ENCODE measurements at places on chromosomes 6 and 20.

- no peak for DNase-seq
Observed at GRCh38 chr6:148548749-148549140, 198.1 kb upstream of the UST start.

GRCh38 chr6:4153514-4153985 lies 18.2 kb upstream of the ECI2 start:
- no peak for DNase-seq

DNA sequence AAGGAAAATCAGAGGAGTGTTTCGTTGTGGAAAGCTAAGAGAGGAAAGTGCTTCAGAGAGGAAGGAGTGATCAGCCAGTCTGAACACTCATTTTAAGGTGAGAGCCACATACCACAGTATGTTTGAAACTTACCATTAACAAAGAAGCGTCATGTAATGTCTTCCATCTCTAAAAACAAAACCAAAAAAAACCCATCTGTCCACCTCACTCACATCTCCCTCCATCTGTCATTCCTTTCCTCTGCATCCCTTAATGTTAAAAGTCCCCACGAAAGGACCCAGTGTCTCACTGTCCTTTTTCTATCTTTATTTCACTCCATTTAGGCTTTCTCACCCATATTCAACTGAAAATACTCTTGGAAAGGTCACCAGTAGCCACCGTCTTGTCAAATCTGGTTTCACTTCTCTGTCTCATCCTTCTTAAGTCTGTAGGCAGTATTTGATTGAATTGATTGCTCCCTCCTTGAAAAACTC lies 59.4 kb upstream of the GNRH2 start:
- no peak for DNase-seq

- DNase-seq: no peak
Observed at GRCh38 chr6:134657751-134658527, 292.0 kb downstream of the ALDH8A1 start.

DNA sequence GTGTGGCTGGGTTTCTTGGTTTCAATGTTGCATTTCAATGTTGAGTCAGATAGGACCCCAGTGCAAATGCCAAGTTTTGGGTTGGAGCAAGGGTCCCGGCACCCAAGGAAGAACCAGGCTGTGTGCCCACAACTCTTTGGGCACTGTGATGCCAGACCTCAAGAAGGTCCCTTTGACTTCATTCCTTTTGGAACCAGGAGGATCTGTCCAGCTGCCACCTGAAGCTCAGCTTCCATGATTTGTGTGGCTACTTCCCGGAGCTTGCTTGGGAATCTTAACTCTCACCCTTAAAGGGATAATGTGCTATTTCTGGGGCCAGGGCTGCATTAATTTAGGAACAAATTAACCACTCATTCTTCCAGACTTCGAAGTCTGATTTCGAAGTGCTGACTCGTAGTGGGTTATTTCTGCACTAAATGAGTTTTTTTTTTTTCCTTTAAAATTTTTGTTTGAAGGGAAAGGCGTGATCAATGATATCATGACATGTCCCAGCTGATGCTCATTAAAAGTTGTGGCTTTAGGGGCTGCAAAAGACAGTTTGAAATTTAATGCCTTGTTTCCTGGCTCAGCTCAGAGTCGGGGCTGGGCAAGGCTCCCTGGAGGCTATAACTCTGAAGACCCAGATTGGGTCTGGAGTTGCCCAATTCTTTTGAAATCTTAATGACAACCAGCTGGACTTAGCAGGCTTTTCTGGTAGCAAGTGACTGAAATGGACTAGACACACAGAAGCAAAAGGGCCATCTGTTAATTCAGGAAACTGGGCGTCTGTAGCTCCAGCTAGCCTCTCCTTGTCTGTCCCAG lies 24.0 kb upstream of the PHACTR3 start:
- no peak for DNase-seq

- DNase-seq: no peak
Observed at GRCh38 chr6:14276667-14277404, 159.3 kb downstream of the CD83 start.

GRCh38 chr6:101770116-101770515 lies 376.6 kb downstream of the GRIK2 start:
- no peak for DNase-seq

GRCh38 chr6:48505621-48506020 lies 394.6 kb upstream of the PTCHD4 start:
- no peak for DNase-seq

GRCh38 chr6:43798688-43799444 lies 28.9 kb downstream of the VEGFA start:
- no peak for DNase-seq

DNA sequence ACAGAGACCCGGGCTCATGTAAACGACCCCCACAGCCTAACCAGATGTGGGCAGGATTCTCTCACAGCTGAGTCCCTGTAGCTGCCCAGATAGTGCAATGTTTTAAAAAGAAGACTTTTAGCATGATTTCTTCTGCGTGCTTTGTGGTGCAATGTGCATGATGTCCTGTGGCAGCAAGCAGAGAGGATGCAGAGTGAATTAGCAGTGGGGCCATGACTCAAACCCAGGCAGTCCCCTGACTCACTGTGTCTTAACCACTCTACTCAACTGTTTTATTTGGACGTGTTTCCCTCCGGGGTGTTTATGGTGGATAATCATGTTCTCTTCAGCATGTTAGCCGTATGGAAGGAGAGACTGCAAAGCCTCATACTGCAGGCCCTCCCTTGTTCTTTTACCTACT lies 247.9 kb downstream of the SLC24A3 start:
- DNase-seq: no peak

DNA sequence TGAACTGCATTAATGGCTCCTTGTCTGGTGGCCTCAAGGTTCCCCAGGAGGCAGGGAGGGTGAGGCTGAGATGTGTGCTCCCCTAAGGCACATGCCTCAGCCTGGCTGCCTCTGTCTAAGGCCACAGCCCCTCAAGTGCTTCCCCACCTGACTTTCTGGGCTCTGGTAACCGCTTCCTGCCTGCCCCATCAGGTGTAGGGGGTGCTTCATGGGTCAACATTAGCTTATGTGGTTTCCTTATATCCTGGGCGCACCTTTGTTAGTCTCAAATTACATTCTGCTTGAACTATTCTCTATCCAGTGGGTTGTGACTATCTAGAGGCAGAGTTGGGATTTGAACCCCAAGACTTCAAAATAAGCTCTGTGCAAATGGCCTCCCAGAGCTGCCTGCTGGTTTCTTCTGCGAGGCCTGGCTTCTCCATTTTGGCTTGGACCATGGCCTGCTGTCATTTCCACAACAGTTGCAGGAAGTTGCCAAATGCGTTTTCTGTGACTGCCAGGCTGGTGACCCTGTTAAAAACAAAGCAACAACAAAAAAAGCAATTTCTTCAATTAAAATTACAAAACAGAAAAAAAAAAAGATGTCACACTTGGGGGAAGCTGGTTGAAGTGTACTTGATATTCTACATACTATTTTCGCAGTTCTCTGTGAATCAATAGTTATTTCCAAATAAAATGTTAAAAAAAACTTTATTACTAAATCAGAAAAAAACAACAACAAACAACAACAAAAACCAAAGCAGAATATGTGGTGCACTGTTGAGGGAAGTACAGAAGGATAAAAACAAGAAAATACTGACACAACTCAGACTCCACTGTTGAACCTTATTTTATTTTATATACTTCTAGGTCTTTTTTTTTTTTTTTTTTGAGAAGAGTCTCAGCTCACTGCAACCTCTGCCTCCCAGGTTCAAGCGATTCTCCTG lies 20.0 kb upstream of the ZNFX1 start:
- DNase-seq: no peak

DNA sequence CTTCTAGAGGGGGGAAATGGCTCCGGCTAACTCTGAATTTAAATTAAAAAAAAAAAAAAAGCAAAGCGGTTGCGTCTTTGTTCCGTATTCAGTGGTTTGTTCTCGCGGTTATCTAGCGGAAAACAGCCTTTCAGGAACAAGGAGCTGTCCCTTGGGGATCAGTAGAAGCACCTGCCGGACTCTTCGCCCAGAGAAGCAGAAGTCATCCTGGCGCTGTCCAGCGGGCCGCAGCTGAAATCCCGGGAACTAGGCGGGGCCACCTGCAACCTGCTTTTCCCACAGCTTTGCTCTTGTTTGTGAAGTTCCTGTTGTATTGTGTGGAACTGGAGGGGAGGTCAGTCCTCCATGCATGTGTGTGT lies 43.9 kb upstream of the GJE1 start:
- DNase-seq: no peak

DNA sequence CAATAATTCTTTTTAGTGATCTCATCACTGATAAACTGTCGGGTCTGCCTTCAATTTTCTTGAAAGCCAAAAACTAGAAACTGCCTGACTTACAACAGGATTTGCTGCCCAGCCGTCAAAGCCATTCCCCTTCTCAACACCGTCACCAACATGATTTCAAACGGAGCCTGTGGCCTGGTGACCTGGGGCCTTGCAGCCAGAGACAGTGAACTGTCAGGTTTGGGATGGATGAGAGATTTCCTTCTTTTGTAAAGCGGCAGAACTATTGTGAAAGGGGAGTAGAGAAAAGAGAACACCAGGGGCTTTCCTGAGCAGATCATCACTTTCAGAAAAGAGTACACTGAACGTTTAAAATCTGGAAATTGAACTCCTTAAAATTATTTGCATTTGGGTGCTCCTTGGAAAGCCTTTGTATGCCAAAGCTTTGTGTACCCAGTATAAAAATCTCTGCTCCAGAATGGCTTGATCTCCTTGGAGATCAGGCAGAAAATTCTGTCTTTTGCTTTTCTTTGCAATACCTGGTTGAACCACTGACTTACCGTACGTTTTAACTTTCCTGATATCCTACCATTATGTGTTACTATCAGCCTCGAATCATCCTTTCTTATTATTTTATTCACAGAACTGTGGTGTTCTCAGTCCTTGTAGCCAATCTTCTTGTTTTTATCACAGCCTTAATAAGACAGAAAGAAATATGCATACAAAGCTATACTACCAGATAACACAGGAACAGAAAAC lies 125.2 kb downstream of the PACRG start:
- no peak for DNase-seq

GRCh38 chr6:158031381-158032353 lies 50.0 kb downstream of the SYNJ2 start:
- DNase-seq: no peak

GRCh38 chr6:25715794-25716193 lies 38.7 kb upstream of the SLC17A4 start:
- no peak for DNase-seq

GRCh38 chr6:164130585-164130984 lies 716.1 kb downstream of the QKI start:
- no peak for DNase-seq

DNA sequence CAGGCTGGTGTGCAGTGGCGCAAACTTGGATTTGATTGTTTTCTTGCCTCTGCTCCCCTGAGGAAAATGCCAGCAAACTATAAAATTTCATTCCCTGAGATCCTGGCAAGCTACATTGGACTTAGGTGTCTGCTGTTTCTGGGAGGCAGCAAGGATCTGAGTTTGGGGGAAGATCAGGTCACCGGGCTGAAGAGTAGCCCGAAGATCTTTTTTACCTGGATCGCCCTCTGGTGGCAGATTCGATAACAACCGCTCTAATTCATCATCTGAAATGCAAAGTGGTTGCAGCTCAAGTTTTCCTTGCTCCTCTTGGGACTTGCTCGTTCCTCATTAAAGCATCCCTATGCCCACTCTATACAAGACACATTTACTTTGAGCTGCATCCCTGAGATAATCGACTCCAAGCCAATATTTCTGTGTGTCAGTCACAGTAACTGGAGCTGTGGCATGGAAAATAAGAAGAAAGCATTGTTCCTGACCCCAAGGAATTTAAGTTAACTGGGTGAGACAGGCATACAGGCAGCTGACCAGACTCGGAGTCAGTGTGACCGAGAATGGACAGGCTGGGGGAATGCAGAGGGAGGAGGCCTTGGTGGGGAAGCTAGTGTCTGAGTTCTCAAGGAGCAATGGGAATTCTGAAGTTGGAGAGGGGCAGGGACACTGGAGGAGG lies 131.8 kb upstream of the PROKR2 start:
- no peak for DNase-seq

- DNase-seq: no peak
Observed at GRCh38 chr6:113888493-113888892, 31.3 kb downstream of the MARCKS start.

DNA sequence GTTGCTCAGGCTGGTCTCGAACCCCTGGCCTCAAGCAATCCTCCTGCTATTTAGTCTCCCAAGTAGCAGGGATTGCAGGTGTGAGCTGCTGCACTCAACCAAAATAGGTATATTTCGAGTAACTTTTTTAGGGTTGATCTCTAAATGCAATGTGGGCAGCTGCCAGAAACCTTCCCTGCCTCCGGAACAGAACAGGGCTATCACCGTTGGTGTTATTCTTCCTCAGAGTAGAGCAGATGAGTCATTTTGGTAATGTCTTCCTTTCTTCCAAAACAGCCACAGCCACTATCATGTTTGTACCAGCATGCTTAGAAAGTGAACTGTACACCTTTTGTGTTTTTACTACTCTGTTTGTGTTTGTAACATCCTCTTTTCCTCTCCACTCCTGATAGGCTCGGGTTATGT lies 44.1 kb downstream of the SNX9 start:
- no peak for DNase-seq

DNA sequence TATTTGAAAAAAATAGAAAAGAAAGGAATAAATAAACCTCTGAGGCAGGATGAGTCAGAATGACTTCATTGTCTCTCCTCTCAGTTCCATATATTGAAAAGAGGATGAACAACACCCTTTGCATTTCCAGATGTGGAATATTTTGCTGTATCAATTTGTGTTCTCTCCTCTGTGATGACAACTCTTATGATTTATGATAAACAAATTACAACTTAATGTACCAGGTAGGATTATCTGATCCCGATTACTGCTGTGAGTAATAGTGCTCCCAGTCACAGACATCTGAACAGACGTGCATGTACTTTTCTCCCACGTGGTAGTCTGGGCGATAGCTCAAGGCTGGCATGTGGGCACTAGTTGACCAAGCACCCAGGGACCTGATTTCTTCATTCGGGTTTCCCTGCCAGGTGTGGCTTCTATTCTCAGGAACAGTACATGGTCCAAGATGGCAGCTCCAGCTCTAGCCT lies 142.1 kb upstream of the SULF2 start:
- no peak for DNase-seq
